Myocyte (in vitro differentiated cells): ENCODE measurements at places on chromosomes 16 and 17. TPM values are rescaled to one million over a fixed set of nuclear protein-coding genes. Genes with fewer than 3 reads are reported as not detected.
A peak's percentile ranks its signal among the peaks of the same experiment; 100 is the strongest.

GRCh38 chr16:50305441-50306061, 39.2 kb downstream of the ADCY7 start:
- DNase-seq, result no peak

DNA sequence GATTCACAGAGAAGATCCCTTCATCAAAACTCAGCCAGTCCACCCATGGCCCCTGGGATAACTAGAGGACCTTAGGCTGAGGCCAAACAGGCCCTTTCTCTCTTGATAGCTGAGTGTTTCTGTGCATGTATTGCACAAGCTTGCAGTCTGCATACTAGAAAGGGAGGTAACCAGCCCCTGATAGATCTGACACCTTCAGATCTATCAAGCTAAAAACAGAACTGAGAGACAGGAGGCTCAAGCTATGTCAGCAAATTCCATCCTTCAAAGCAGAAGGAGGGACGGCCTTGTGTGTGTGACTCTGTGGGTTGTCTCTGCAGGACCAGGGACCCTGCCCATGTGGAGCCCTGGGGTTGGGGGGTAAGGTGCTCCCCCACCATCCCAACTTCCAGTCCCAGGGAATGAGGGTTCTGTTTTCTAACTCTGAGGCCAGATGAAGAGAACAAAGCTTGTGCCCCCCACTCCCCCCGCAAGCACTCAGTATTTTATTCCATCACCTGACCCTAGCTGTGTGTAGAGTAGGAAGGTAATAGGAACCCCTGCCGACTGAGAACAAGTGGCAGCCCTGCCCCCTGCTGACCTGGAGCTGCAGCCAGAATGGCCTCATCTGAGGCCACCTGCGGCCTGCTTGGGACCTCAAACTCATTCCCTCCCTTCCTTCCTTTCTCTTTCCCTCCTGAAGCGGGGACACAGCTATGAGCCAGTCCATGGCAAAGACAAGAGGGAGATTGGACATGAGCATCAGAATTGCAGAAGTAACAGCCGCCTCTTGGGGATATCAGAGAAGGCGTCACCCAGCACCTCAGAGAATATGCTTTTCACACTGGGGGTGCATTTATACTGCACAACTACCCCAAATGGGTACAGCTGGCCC, 63.8 kb downstream of the SMPD3 start:
- no peak for DNase-seq

DNA sequence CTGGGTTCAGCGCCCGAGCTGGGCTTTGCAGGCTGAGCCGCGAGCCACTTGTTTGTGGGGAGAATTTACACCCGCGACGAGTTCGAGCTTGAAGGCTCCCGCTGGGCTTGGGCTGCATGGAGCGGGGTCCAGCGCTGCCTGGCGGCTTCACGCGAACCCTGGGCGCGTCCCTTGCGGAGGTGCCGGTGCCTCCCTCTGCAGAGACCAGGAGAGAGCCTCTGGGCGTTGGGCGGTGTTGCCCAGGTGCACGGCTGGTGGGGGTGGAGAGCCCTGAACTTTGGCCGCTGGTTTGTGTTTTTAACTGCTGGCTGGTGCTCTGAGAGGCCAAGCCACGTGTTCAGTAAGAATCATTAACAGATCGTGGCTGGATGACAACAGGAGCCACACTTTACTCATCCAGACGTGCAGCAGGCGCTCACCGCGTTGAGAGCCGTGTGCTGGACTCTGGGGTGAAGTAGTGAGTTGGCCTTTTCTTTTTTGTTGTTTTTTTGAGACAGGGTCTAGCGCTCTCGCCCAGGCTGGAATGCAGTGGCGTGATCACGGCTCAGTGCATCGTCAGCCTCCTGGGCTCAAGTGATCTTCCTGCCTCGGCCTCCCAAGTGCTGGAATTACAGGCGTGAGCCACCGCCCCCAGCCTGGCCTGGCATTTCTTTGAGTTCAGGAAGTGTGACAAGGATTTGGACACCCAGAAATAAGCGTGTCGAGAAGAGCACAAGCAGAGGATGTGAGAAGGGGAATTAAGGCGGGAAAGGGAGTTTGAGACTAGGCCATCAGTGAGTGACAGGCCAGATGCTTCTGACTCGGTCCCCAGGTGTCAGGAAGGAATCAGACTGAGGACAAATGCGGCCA, 827 bp downstream of the CDK10 start:
- peak; percentile 15 for DNase-seq

- DNase-seq, result no peak
These were observed 58.8 kb upstream of the RHBDL3 start for GRCh38 chr17:32206861-32207260.

The NHERF2 gene
- total RNA-seq, result 38.1 and 52.7 TPM in 2 replicates

The CDK5R1 gene
- total RNA-seq, result 25.8 and 39.6 TPM in 2 replicates

DNA sequence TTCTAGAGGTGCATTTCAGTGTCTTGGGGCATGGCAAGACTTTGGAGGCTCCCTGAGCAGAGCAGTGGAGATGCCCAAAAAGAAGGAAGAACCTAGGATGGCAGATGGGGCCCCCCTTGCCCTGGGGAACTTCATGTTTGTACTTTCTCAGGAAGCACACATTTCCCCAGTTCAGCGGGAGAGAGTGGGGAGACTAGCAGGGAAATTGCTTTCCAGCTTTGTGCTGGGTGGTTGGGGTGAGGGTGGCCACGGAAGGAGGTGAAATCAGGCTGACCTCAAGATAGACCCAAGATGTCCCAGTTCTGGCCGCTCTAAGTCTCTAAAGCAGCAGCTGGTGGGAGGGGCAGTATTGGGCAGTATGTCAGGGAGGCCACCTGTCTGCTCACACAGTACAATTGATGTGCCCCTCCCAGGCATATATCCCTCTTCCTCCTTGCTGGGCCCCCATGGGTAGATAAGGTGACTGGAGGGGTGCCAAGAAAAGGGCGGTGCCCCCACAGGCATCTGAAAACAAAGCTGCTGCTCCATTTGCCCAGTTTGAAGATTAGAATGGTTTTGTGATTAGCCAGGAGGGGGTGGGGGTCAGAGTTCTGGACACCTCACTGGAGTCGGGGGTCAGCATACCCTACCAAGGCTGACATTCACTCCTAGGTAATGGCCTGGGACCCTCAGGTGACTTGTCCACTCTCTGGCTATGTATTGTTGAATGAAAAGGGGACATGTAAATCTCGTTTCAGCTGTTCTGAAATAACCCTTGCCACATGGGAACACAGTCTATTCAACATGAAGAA, 17.1 kb upstream of the NAGLU start:
- peak; percentile 96 for DNase-seq

DNA sequence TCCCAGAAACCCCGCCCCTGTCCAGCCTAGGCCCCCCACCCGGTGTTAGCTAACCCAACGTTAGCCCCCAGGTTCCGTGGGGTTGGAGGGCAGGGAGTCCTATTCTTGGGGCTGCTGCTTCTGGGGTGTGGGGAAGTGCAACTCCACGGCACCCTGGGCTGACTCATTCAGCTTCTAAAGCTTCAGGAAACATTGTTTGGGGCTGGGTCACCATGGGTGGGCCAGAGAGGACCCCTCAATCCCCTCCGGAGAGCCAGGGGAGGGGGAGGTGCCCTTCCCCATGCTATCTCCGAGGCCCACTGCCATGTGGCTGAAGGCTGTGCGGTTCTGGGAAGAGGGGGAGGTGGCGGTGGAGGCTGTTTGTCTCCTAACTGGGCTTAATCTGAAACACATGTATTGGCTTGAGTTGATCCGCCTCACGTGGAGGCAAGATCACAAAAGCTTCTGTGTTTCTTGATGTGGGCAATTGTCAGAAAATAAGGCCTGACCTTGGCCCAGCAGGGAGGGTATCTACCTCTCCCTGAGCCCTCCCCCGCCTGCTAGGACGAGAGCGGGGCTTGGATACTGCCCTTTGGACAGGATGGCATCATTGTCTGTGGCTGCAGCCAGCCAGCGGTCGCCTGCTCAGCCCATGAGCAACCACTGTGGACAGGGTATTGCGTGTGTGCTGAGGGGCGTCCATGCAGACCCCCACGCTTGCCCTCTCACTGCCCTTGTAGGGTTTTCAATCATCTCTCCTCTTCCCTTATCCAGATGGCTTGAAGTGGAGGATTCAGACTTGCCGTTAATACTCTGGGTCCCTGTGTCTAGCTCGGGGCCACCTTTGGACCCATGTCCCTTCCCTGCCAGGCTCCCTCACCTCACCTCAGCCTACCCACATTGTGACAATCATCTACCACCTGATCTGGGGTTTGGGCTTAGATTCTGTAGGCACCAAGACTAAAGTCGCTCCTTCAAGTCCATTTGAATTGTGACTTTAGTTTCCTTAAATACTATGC, 1.3 kb downstream of the SERPINF1 start:
- peak; percentile 90 for DNase-seq

GRCh38 chr16:52611817-52612673, 65.1 kb upstream of the TOX3 start:
- no peak for DNase-seq

- DNase-seq, result no peak
These were observed 25.0 kb upstream of the C16orf78 start for GRCh38 chr16:49348408-49349176.

GRCh38 chr16:85350973-85351372, 238.7 kb upstream of the CIBAR2 start:
- peak; percentile 100 for DNase-seq

- peak; percentile 77 for DNase-seq
These were observed 12.9 kb downstream of the SYCE1L start for GRCh38 chr16:77211880-77212740.

The SP6 gene
- 0.05 and 0.16 TPM in 2 replicates for total RNA-seq

DNA sequence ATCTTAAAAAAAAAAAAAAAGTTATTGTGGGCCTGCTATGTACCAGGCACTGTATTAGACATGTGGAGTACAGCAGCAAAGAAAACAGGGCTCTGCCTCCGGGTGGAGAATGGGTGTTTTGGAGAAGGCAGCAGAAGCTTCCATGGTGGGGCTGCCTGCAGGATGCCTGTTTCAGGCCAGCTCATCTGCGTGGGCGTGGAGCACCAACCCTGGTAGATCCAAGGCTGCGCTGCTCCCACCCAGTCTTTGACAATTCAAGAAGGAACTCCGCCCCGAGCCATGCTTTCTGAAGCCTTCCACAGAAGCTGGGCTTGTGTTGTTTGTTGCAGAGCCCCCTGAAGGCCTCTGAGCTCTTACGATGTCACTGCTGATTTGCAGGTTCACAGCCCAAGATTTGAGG, 23.2 kb upstream of the CACNG1 start:
- no peak for DNase-seq

- peak; percentile 21 for DNase-seq
These were observed 274.6 kb upstream of the HSBP1 start for GRCh38 chr16:83533193-83533592.

The TERB1 gene
- not detected in 2 replicates for total RNA-seq

The MMP15 gene
- total RNA-seq, result 53.2 and 89.2 TPM in 2 replicates
